Stimulated activated naive CD8-positive, alpha-beta T cell treated with anti-CD3 and anti-CD28 coated beads, Interleukin-15, Interleukin-2, amounts not matched to agents 100 U/mL and 50 U/mL, for 24 hours (primary cell): ENCODE measurements at places on chromosomes 13 and 19.

GRCh38 chr13:36979361-36980050 lies 19.6 kb downstream of the ALG5 start:
- no peak for DNase-seq

DNA sequence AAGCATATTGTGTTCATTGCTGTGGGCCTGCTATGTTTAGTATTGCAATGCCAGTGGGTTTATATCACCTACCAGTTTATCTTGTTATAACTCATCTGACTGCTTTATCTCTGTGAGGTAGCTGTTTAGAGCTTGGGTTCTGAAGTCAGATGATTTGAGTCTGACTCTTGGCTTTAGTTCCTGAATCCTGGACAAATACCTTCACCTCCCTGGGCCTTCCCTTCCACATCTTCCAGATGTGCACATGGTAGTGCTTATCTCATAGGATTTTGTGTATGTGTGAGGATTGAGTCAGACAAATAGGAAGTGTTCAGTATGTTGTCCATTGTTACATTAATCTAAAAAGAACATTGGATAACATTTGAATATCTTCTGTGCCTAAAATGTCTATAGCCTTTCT lies 63.5 kb upstream of the ANKRD10 start:
- DNase-seq: no peak

DNA sequence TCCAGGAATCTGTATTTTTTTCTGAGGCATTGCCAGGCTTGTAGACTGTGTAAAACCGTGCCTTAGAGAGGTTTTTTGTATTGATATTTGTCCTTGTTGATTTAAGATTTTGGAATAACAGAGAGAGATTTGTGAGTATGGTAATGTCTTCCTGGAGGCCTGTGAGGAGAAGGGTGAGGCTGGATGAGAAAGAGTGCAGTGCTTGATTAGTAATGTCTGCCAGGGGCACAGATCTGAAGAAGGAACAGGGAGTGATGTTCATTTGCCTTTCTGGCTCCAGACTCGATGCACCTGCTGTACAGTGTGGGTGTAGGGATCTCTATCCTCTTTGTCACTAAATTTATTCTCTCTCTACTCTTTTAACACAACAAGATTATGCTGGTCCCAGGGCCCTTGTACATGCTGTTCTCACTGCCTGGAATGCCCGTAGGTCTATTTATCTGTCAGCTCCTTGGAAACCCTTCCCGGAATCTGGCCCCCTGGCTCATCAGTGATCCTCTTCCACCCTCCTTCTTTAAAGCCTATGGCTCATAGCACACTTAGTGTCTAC lies 4.2 kb downstream of the FIZ1 start:
- no peak for DNase-seq

DNA sequence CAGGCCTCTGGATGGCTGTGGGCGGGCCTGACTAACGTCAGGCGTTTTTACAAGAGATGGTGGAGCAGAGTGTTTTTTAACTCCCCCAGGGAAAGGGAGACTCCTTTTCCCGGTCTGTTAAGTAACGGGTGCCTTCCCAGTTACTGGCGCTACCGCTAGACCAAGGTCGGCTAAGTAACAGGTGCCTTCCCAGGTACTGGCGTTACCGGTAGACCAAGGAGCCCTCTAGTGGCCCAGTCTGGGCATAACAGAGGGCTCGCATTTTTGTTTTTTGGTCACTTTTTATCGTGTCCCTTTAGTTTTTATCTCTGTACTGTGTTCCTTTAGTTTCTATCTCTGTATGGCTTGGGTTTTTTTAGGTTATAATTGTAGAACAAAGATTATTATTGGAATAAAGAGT lies 10.0 kb downstream of the ZNF383 start:
- DNase-seq: peak; percentile 49
